ENCODE measurements at places on chromosomes 1 and 21.
A peak's percentile ranks its signal among the peaks of the same experiment; 100 is the strongest.

- no peak for DNase-seq
Measured at GRCh38 chr1:46983830-46984586, 39.5 kb upstream of the CYP4X1 start.

DNA sequence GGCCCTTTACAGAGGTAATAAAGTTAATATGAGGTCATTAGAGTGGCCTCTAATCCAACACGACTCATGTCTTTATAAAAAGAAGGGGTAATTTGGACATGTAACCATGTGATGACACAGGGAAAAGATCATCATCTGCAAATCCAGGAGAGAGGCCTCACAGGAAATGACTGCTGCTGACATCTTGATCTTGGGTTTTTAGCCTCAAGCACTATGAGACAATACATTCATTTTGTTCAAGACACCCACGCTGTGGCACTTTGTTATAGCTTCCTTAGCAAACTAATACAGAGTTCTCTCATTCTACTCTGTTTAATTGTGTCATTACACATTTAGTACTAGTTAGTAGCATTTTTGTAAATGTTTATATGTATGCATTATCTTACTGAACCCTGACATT, 64.0 kb upstream of the RUNX1 start:
- no peak for DNase-seq

DNA sequence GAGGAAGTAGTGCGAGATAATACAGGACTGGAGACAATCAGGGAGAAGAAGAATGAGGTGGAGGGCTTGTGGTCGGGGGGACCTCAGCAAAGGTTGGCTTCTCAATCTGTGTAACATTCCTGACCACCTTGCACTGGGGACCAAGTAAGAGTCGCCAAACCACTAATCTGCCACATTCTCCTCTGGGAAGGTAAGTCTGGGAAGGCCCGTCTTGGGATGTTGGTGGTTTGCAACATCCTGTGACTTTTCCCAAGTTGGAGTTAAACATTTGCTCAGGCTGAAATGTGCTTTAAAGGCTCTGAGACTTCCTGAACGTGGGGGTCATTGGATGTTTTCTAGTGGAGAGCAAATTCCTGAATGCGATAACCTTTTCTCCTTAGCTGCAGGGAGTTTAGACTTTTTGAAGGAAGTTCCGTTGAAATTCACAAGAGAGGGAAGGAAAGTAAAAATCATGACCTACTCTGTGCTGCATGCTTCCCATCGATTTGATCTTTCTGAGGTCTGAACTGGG, 325.9 kb downstream of the RPS6KC1 start:
- DNase-seq, result no peak

GRCh38 chr1:8206391-8206790, 111.5 kb upstream of the SLC45A1 start:
- no peak for DNase-seq

DNA sequence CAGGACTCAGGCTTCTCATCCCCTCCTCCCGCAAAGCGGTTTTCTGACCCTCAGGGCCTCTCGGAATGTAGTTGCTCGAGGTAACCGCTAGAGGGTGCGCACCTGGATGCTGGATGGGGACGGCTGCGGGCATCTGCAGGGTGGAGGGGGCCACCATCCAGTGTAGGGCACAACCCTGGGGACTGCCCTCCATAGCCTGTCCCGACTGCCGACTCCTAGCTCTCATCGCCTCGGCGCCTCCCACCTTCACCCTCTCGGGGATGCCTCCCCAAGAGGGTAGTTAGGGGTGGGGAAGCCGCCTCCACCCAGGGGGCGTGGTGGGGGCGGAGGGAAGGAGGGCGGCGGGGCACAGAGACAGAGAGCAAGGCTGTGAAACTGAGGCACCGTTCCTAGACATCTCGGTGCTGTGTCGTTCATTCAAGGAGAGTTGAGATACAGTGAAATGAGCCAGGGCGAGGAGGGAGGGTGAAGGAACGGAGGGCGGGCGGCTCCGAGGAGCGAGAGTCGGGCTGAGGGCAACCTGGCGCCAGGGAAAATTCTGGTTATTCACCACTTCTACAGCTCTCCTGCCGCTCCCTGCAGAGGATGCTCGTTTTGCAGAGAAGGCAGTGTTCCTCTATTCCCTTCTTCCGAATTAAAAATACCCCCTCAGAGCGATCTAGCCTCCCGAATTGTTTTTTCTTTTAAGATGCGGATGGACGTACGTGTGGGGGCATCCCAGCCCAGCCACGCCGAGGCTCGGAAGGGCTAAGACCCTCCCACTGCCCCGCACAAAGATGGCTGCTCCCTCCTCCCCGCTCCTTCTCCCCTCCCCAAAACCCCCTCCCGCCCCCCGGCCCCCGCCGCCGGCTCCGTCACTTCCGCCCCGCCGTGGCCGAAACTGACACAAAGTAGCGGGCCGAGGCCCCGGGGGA, at the start of gene ATP8B2:
ATP8B2 (plus strand) TSS at position 857 of the 914 bp plus-strand sequence. CDS start 2,617 bp downstream, outside the sequence.
- peak; percentile 82 for DNase-seq

GRCh38 chr1:147600119-147601111, 59.1 kb downstream of the BCL9 start:
- DNase-seq, result no peak

- DNase-seq, result no peak
Measured at GRCh38 chr1:18661404-18662285, 31.0 kb downstream of the PAX7 start.

DNA sequence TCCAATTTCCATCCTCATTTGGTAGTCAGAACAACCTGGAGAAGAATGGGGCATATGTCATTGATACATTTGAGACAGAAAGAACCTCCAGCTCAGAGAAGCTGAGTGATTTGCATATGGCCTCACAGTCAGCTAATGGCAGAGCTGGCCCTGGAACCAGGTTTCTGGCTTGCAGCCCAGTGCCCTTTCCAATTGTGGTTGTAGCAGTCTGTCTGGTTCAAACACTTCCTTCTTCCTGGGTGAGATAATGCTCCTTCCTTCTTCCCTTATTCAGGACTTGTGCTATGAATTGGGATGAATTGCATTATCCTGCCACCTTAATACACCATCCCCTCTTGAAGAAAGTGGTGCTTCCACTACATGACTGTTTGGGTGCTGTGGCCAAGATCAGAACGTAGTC, 24.2 kb downstream of the SLC5A9 start:
- DNase-seq, result no peak

- no peak for DNase-seq
Measured at GRCh38 chr1:77484334-77484733, 198.1 kb downstream of the ZZZ3 start.

- no peak for DNase-seq
Measured at GRCh38 chr21:16169102-16169511, 439.3 kb downstream of the USP25 start.

- DNase-seq, result no peak
Measured at GRCh38 chr1:231274119-231274825, 33.3 kb downstream of the GNPAT start.

DNA sequence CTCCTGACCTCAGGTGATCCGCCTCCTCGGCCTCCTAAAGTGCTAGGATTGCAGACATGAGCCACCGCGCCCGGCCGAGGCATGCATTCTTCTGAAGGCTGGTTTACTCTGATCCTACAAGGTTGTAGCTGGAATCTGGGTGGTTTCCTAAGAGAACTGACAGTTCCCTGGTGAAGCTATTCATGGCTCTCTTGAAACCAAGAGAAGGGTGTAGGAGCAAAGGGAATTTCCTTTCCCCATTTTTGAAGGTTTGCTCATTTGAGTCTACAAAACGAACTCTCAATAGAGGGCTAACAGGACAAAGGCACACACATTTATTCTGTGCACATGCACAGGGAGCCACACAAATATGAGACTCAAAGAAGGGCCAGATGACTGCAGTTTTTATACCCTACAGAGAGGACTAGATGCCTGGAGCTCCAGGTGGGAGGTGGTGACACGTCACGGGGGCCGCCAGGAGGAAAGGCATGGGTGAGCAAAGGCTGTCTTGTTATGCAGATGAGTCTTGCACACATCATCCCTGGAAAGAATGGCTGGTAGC, 49.5 kb upstream of the ERRFI1 start:
- no peak for DNase-seq

DNA sequence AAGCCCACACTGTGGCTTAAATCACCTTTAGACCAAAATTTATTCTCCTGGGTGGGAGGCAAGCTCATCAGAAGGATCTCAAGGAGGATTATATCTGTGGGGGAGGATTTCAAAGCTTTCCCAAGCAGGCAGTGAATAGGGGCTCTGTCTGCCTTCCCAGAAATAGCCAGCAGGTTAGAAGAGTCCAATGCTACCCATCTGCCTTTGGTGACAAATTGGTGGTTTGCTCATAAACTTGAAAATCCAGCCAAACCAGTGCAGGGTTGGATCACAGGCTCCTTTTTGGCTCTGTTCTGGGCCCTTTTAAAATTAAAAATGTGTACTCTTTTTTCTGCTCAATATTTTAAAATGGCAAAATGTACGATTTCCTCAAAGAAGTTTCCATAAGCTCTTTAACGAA, 118.9 kb upstream of the ZC3H11B start:
- DNase-seq, result no peak

GRCh38 chr1:203172184-203173010, 3.2 kb downstream of the MYBPH start:
- DNase-seq, result peak; percentile 27

DNA sequence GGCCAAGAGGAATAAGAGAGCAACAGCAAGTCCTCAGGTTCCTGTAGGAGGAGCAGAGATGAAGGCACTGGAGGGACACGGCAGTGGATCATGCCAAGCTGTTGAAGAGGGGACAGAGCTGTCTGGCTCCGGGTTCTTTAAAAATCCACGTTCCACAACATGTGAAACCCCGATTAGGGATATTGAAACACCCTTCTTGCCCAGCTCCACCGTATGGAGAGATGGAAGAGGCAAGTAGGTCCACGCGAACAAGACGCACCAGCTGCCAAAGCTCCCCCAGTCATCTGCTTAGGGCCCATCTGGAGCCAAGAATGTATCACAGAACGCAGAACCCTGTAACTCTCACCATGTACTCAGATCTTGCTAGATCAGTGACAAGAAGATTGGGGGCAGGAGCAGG, 3.9 kb downstream of the C1orf198 start:
- no peak for DNase-seq

- no peak for DNase-seq
Measured at GRCh38 chr1:115655306-115655663, 13.5 kb downstream of the VANGL1 start.

DNA sequence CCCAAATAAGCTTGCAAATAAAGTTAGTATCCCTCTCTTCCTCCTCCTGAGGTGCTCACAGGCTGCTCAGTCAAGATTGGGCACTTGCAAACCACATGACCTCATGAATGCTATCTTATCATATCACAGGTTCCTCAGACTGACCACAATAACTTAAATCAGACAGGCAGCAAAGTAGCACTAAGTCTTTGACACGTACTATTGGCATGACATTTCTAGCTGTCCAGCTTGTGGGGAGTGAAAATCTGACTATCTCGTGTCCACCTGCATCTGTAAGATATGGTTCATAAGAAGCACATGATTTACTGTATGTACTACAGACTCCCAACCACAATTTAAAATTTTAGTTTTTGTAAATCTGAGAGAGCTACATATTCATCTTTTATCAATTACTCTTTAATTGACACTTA, 58.0 kb upstream of the GFI1 start:
- peak; percentile 24 for DNase-seq

- DNase-seq, result peak; percentile 10
Measured at GRCh38 chr1:226332947-226333346, 24.0 kb upstream of the LIN9 start.

- DNase-seq, result no peak
Measured at GRCh38 chr21:41678016-41678923, 88.6 kb downstream of the RIPK4 start.

GRCh38 chr1:37100310-37100709, 66.0 kb upstream of the GRIK3 start:
- no peak for DNase-seq

GRCh38 chr1:41891199-41891896, 27.4 kb downstream of the HIVEP3 start:
- peak; percentile 76 for DNase-seq

- DNase-seq, result peak; percentile 78
Measured at GRCh38 chr1:157399984-157400382, 152.3 kb downstream of the FCRL5 start.

DNA sequence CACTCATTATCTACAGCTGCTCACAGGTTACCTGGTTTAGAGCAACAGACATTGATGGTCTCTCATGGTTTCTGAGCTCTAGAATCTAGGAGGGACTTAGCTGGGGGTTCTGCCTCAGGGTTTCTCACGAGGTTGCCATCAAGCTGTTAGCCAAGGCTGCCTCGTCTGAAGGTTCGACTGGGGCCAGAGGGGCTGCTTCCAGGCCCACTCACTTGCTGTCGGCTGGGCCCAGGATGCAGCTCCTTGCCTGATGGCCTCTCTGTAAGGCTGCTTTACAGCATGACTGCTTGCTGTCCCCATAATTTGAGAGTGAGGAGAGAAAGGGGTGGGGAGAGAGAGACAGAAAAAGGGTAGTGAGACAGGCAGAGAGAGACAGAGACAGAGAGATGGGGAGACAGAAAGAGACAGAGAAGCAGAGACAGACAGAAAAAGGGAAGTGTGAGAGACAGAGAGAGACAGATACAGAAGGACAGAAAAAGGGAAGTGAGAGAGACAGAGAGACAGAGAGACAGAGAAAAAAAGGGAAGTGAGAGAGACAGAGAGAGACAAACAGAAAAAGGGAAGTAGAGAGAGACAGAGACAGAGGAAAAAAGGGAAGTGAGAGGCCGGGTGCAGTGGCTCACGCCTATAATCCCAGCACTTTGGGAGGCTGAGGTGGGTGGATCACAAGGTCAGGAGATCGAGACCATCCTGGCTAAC, 106.8 kb upstream of the C1orf174 start:
- DNase-seq, result no peak
